Lower lobe of right lung (tissue), 2 donors: ENCODE measurements at places on chromosomes 3 and 15. TPM values are rescaled to one million over a fixed set of nuclear protein-coding genes. Genes with fewer than 3 reads are reported as not detected.

DNA sequence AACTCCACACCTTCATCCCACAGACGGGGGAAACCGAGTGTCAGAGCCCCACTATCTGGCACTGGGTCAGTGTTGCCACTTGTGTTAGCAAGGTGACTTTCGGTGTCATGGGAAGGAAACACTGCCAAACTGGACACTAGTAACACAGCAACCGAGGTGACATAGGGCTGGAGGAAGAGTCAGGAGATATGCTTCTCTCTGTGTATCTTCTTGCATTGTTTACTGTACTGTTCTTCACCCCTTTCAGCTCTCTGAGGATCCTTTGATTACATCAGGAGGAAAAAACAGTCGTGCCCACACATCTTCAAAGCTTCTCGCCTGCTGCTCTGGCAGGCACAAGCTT lies 109.4 kb upstream of the RAD18 start:
- no peaks in the 10 kb centered on the region for H3K36me3 ChIP-seq
- H3K4me3 ChIP-seq = no peak overlapping the region
- no peak overlapping the region for H3K27ac ChIP-seq
- peaks cover 2% of the 10 kb centered on the region for H3K4me1 ChIP-seq
- no peaks in the 10 kb centered on the region for H3K27me3 ChIP-seq

- no peak overlapping the region for H3K4me3 ChIP-seq
- no peaks in the 10 kb centered on the region for H3K27me3 ChIP-seq
- no peaks in the 10 kb centered on the region for H3K36me3 ChIP-seq
- DNase-seq = peak; percentile 58
- no peaks in the 10 kb centered on the region for H3K4me1 ChIP-seq
- no peak overlapping the region for H3K27ac ChIP-seq
Observed at GRCh38 chr3:40191850-40192448, 117.6 kb upstream of the EIF1B start.

- H3K4me3 ChIP-seq = no peak overlapping the region
- H3K36me3 ChIP-seq = no peaks in the 10 kb centered on the region
- no peaks in the 10 kb centered on the region for H3K27me3 ChIP-seq
- DNase-seq = peak; percentile 54
- H3K4me1 ChIP-seq = peaks cover 28% of the 10 kb centered on the region
Observed at GRCh38 chr3:177610686-177611633, 413.7 kb upstream of the TBL1XR1 start.

GRCh38 chr3:193903512-193903817 lies 232.5 kb upstream of the HES1 start:
- no peak overlapping the region for H3K4me3 ChIP-seq
- H3K4me1 ChIP-seq = peaks cover 18% of the 10 kb centered on the region
- no peak overlapping the region for H3K27ac ChIP-seq
- H3K27me3 ChIP-seq = no peaks in the 10 kb centered on the region

GRCh38 chr15:98062869-98063268 lies 102.4 kb downstream of the ARRDC4 start:
- DNase-seq = no peak
- H3K27me3 ChIP-seq = no peaks in the 10 kb centered on the region
- no peak overlapping the region for H3K27ac ChIP-seq
- no peaks in the 10 kb centered on the region for H3K36me3 ChIP-seq

DNA sequence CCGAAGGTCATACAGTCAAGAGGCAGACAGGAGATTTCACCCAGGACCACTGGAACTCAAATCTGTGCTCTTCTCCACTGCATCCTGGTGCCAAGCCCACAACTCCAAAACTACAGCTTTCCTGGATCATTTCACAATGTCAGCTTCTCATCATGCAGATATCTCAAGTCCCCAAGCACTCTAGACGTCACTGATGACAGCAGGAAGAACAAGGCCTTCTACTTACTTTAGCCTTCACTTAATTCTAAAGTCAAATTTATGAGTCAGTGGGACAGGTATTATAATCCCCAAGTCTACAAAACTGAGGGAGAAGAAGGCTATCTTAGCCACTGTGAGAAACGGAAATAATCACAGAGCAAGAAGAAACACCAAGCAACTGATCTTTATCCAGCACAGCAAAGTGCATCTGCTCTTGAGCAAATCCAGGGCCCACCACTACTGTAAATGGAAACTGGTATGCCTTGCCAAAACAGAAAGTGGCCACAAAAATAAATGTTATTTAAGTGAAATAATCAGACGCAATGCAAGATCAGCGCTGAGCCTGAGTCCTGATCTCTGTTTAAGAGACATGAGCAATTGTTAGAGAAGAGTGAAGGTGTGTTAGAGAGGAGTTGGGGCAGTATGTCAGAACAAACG lies 928 bp downstream of the RAD18 start:
- H3K27me3 ChIP-seq = no peaks in the 10 kb centered on the region
- H3K4me3 ChIP-seq = peak overlapping the region; percentile 86
- no peaks in the 10 kb centered on the region for H3K36me3 ChIP-seq
- H3K27ac ChIP-seq = peak overlapping the region; percentile 84
- no peak for DNase-seq

GRCh38 chr3:188754267-188754666 lies 417.5 kb upstream of the TPRG1 start:
- H3K27ac ChIP-seq = no peak overlapping the region
- no peak overlapping the region for H3K4me3 ChIP-seq
- DNase-seq = no peak
- H3K36me3 ChIP-seq = no peaks in the 10 kb centered on the region
- no peaks in the 10 kb centered on the region for H3K27me3 ChIP-seq

DNA sequence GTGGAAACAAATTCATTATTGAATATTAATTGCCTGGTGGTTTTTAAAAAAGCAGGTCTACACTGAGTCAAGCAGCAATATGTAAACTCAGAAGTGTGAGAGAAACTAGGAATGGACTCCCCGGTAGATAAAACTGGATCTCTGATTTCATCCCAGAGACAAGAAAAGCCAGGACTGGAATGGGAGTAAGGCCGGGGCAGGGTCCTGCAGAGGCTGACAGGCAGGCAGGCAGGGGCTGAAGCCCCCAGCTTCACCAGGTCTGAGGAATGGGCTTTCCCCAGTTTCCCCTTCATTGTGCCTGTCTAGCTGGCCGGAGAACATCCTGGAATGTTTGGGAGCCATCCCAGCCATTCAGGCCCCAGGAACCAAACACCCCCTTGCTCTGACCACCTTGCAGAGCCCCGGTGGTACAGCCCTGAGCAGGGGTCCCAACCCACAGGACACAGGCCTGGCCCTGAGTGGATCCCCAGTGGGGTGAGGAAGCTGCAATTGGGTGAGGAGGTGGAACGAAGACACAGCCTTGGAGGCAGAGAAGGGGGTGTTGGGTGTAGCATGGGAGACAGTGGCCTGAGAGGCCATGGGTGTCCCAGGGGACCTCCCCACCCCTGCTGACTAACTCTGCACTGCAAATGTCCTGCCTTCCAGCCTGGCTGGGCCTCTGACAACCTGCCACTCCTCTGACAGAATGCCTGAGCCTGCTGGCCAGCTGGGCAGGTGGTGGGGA lies 31.7 kb upstream of the XYLB start:
- no peaks in the 10 kb centered on the region for H3K36me3 ChIP-seq
- no peak overlapping the region for H3K4me3 ChIP-seq
- no peaks in the 10 kb centered on the region for H3K4me1 ChIP-seq

- no peaks in the 10 kb centered on the region for H3K27me3 ChIP-seq
- H3K4me1 ChIP-seq = no peaks in the 10 kb centered on the region
- DNase-seq = no peak
- no peaks in the 10 kb centered on the region for H3K36me3 ChIP-seq
- H3K27ac ChIP-seq = no peak overlapping the region
- no peak overlapping the region for H3K4me3 ChIP-seq
Observed at GRCh38 chr3:159536876-159537275, 451.8 kb upstream of the IL12A start.

GRCh38 chr3:59937201-59937600 lies 887.4 kb upstream of the CFAP20DC start:
- H3K36me3 ChIP-seq = no peaks in the 10 kb centered on the region
- DNase-seq = no peak
- no peaks in the 10 kb centered on the region for H3K4me1 ChIP-seq
- H3K27me3 ChIP-seq = no peaks in the 10 kb centered on the region
- no peak overlapping the region for H3K4me3 ChIP-seq

DNA sequence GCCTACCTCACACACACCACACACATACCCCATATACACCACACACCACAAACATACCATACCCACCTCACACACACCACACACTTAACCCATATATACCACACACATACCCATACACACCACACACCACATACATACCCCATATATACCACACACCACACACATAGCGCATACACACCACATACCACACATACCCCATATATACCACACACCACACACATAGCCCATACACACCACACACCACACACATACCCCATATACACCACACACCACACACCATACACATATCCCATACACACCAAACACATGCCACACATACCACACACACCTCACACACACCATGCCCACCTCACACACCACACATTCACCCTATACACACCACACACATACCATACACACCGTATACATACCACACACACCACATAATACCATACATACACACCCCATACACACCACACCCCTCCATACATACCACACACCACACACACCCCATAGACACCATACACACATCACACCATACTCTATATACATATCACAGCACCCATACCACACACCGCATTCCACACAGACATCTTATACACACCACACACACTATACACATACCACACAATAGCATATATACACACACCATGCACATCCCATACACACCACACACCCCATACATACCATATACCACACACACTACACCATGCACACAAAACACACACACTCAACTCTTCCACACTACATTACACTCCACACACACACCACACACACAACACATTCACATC lies 29.5 kb downstream of the APBA2 start:
- H3K27ac ChIP-seq = no peak overlapping the region
- H3K36me3 ChIP-seq = no peaks in the 10 kb centered on the region
- no peak for DNase-seq
- H3K4me3 ChIP-seq = no peak overlapping the region
- H3K27me3 ChIP-seq = no peaks in the 10 kb centered on the region

DNA sequence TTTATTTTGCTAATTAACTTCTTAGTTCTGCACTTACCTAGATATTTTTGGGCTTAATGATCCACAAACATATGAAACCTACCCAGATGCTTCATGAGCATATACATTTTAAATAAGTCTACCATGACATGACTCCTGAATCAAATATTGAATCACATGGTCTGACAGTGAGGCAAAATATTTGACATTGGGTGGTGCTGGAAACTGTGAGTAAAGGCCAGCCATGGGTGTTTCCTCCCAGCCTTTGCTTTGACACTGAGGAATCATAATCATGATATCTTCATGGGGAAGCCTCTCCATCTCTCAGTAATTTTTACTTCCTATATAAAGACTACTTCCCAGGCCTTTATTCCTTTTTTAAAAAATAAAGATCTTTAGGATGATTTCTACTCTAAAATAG lies 22.8 kb upstream of the SSR3 start:
- no peak overlapping the region for H3K27ac ChIP-seq
- no peak overlapping the region for H3K4me3 ChIP-seq
- no peaks in the 10 kb centered on the region for H3K27me3 ChIP-seq
- no peak for DNase-seq

DNA sequence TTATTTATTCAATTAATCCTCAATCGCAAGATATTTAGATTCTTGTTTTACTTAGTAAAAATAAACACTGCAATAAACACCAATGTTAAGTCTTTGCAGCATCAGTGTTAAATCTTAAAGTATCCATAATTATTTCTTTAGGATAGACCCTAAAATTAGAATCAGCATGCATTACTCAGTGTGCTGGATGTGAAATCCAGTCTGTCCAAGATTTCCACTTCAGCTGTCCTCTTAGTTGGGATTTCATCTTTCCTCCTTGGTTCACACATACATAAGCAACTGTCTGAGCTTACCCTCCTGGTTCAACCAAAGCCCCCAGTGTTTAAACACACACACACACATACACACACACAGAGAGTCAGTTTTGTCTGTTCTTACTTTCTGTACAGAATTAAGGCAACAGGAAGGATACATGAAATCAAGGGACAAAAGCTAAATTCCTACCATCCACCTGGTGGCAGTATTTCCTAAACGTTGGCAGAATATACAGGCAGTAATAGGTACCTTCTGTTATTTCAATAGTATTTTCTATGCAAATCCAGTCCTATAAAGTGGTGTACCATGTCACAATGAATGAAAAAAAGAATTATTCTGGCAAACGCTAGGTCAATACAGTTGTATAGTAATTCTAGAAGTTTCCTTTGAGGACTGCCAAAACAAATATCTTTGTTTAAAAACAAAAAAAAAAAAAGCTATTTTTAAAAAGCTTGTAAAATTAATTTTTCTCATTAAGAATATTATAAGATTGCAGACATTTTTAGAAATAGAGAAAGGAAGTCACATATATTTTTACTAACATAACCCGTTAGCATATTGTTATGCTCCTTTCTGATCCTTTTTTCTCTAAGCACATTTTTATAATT lies 27.3 kb upstream of the DMXL2 start:
- H3K36me3 ChIP-seq = no peaks in the 10 kb centered on the region
- H3K27me3 ChIP-seq = no peaks in the 10 kb centered on the region
- no peaks in the 10 kb centered on the region for H3K4me1 ChIP-seq
- H3K27ac ChIP-seq = no peak overlapping the region
- no peak overlapping the region for H3K4me3 ChIP-seq
- DNase-seq = no peak

GRCh38 chr3:10508619-10509260 lies 3.4 kb upstream of the ATP2B2 start:
- H3K4me3 ChIP-seq = no peak overlapping the region
- peaks cover 23% of the 10 kb centered on the region for H3K27me3 ChIP-seq
- H3K27ac ChIP-seq = no peak overlapping the region
- no peaks in the 10 kb centered on the region for H3K36me3 ChIP-seq
- H3K4me1 ChIP-seq = no peaks in the 10 kb centered on the region
- DNase-seq = no peak

DNA sequence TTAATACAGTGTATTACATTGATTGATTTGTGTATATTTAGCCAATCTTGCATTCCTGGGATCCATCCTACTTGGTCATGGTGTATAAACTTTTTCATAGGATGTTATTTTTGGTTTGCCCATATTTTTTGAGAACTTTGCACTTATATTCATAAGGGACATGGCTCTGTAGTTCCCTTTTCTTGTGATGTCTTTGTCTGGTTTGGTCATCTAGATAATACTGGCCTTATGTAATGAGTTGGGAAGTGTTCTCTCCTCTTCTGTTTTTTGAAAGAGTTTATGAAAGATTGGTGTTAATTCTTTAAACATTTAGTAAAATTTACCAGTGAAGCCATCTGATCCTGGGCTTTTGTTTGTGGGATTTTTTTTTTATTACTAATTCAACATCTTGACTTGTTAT lies 9.6 kb downstream of the CHST13 start:
- H3K36me3 ChIP-seq = no peaks in the 10 kb centered on the region
- no peaks in the 10 kb centered on the region for H3K4me1 ChIP-seq
- no peak for DNase-seq
- no peak overlapping the region for H3K27ac ChIP-seq
- no peak overlapping the region for H3K4me3 ChIP-seq
- peaks cover 4% of the 10 kb centered on the region for H3K27me3 ChIP-seq

SATB1 gene
- total RNA-seq = 30.2 TPM

MRPL3 gene
- total RNA-seq = 48.4 TPM

TMEM45A gene
- total RNA-seq = 17.2 TPM

ETV5 gene
- total RNA-seq = 65.5 TPM

CYP1A1 gene
- total RNA-seq = 0.38 TPM

ST8SIA2 gene
- not detected for total RNA-seq
